SW 1271 (cell line): ENCODE measurements at places on chromosomes 12 and 14.

DNA sequence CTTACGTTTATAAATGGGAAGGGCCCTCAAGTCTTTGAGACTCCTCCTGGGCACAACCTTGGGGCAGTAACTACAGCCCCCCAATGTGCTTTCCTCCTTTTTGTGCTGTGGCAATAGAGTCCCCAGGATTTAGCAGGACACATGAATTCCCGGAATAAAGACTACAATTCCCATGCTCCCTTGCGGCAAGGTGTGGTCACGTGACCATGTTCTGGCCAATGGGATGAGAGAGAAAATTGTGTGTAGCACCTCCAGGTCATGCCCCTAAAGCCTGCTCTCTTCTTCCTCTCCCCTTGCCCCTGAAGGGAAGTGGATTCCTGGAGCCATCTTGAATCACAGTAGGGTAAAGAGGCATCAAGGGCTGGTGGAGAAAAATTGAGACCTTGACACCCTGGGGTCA, 295.1 kb upstream of the SFSWAP start:
- peak; percentile 15 for DNase-seq

DNA sequence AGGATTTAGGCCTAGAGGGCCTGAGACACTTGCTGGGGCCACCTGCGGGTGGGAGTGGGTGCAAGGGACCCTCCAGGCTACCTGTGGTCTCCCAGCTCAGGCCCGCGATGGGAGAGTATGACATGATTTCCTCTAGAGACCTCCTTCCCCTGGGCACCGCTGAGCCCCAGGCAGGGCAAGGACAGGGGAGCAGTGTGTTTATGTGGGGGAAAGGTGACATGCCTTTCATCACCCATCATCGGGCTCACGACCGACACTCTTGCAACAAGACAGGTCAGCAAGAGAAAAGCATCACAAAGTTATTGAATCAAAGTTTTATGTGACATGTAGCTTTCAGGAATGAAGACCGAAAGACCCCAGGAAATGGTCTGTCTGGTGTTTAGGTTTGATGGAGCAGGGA, 19.9 kb downstream of the SH2B3 start:
- DNase-seq: peak; percentile 29

DNA sequence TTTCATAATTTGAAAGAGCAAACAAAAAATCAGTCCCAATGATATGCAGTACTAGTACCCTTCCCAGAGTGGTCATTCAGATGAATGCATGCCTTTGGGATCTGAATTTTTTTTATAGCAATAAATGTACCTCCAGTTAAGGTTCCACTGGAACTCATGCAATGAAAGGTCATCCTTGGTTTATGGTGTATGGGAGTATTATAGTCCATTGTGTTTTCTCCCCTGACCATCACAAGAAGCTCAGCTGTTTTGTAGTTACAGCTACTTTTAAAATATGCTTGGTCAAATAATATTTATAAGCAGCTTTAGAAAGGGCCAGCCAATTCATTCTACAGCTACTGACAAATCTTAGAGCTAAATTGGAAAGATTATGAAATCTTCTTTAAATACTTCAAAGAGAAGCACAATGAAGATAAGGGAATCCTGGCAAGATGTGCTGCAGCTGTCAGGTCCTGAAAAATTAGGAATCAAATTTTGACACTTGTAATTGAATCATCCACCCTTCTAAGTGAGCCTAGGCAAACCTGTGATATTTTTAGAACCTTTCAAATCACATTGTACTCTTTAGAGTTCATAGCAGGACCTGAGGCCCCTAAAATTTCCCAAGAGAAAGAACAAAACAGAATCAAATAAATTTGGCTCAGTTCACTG, 46.5 kb downstream of the IFT81 start:
- DNase-seq: no peak

GRCh38 chr14:24266344-24267244, 3.6 kb upstream of the TGM1 start:
- no peak for DNase-seq

- DNase-seq: no peak
Measured at GRCh38 chr12:110790301-110790700, 47.6 kb upstream of the PPP1CC start.
